Glomerular endothelial cell (primary cell): ENCODE measurements at places on chromosomes 6 and 20. TPM values are rescaled to one million over a fixed set of nuclear protein-coding genes. Genes with fewer than 3 reads are reported as not detected.

GRCh38 chr6:121520337-121521163, 85.1 kb downstream of the GJA1 start:
- DNase-seq, result peak; percentile 96

GRCh38 chr20:61924211-61924857, 141.3 kb downstream of the TAF4 start:
- DNase-seq, result no peak

DNA sequence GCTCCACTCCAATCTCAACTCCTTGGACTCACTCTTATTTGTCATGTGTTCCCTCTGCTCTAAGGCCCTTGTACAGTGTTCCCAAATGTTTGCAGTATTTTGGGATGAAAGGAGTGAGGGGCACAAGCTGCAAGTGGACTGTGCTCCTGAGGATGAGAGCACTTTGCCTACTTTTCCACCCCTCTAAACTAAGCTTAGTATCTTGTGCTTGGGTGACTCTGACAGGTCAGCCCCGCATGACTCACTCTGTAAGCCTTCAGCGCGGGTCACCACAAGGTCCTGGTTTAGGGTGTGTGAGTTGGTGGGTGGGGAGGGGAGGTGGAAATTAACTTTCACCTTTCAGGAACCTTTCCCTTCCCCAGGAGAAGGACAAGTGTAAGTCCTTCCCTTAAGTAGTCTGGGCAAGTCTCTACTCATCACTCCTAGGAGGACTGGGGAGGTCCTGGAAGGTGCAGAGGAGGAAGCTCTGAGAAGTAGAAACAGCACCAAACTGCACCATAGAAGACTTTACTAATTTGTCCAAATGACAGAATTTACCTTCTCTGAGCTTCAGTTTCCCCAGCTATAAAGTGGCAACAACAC, 68.8 kb upstream of the EPB41L1 start:
- DNase-seq, result no peak

DNA sequence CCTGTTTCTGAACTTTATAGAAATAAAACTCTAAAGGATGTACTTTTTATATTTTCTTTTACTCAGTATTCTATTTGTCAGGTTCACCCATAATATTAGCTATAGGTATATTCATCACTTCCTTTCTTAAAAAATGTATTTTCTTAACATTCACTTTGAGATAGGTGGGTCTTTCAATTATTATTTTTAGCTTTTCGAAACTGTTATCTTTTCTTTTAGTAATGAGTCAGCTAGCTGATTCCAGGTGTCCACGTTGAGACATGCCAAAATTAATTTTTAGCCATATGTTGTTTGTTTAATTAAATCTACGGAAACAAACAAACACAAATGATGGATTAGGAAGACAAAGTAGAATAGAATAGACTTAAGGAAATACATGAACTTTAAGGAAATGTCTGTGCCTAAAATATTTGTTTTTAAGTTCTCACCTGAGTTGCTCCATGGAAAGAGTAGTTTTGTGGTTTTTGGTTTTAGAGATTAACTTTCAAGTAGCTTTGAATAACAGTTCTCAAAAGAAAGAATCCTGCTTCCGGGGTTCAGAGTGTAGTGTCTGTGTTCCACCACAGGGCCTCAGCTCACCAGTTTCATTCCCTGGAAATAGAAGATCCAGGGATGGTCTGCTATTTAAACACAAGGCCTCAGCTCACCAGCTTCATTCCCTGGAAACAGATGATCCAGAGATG, 435.0 kb downstream of the HAO1 start:
- no peak for DNase-seq

DNA sequence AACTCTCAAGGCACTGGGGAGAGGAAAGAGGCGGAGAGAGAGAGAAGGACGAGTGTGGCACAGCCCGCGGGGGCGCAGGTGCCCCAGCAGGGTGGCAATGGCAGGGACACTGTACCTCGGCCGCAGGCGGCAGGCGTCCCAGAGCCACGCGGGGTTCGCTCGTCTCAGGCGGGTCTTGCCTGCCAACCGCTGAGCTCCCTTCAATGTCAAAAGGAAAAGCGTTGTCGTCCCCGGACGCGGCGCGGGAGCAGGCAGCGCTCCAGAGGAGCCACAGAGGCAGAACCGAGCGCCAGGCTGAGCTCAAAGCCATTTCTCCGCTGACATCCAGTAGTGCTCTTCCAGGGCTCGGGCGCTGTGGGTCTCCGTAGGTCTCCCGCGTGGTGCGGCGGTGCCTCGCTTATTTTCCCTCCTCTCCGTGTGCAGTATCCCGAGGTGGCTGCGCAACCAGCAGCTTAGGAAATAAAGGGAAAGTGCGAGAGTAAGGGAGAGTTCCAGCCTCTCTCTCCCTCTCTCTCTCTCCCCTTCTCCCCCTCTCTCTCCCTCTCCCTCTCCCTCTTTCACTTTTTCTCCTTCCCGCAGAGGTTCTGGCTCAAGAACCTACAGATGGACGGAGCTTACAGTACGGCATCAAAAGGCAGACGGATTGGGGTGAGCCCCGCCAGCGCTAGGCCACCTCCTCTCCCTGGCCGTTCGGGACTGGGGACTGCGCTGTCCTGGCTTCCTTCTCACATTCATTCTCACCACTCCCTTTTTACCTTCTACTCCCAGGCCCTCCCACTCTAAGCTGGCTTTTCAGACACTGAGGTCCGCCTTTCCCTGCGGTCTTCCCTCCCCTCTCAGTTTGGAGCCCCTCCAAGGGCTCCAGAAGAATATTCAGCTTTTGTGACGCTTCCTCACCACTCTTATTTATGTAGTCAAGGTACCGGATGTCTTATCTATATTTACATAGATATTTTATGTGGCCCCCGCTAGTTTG, at the start of gene LAMA4:
Gene LAMA4 (minus strand): TSS at position 727 of the 976 bp plus-strand sequence. CDS start 417 bp downstream, at position 310.
- no peak for DNase-seq

DNA sequence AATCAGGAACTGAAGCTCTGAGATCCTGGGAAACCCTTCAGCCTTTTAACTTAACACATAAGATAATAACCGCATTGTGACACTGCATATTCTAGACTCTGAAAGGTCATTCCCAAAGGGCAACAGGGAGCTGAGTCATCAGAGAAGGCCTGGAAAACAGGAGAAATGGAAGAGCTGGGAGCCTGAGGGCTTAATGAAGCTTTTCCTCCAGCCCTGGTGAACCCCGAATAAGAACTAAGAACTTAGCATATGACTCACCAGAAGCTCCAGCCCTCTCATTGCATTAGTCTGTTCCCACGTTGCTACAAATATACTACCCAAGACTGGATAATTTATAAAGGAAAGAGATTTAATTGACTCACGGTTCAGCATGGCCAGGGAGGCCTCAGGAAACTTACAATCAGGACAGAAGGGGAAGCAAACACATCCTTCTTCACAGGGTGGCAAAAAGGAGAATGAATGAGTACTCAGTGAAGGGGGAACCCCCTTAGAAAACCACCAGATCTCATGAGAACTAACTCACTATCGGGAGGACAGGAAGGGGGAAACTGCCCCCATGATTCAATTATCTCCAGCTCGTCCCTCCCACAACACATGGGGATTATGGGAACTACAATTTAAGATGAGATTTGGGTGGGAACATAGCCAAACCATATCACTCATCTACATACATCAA, 648.5 kb downstream of the TFAP2A start:
- peak; percentile 36 for DNase-seq

The ABRACL gene
- 82.8 and 132 TPM in 2 replicates for total RNA-seq

DNA sequence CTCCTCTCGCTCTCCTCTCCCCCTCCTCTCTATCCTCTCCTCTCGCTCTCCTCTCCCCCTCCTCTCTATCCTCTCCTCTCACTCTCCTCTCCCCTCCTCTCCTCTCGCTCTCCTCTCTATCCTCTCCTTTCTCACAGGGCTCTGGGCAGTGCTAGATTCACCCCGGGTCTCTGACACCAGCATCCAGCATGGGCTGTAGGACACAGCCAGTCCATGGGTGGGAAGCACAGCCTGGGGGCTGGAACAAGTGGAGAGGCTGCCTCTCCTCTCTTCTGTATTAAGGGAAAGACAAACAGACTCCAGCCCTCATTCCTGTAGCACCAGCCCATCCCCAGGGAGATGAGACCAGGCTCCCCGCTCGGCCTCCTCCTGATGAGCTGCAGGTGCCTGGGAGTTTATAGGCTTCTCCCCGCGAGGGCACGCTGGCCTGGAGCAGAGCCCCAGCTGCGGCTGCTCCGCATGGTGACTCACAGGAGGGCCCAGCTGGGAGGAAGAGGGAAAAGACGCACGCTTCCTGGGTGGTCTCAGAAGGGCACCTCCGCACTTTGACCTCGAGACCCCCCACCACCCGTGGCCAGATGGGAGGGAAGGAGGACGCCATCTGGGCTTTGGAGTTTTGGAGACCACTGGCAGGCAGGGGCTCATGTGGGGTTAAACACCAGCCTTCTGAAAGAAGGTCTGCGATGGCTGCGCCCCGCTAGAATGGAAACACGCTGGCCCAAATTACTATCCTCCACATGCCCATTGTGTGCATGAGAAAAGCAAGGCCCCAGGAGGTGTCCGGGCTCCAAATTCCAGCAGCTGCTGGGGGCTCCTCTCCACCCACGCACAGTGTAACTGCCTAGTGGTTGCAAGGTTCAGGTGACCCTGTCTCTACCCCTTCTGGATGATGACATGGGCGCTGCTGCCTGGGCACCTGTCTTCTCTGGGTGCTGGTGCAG, 68.0 kb downstream of the BMP7 start:
- no peak for DNase-seq

- DNase-seq, result no peak
These were observed 40.7 kb downstream of the KCNK5 start for GRCh38 chr6:39188571-39188970.

DNA sequence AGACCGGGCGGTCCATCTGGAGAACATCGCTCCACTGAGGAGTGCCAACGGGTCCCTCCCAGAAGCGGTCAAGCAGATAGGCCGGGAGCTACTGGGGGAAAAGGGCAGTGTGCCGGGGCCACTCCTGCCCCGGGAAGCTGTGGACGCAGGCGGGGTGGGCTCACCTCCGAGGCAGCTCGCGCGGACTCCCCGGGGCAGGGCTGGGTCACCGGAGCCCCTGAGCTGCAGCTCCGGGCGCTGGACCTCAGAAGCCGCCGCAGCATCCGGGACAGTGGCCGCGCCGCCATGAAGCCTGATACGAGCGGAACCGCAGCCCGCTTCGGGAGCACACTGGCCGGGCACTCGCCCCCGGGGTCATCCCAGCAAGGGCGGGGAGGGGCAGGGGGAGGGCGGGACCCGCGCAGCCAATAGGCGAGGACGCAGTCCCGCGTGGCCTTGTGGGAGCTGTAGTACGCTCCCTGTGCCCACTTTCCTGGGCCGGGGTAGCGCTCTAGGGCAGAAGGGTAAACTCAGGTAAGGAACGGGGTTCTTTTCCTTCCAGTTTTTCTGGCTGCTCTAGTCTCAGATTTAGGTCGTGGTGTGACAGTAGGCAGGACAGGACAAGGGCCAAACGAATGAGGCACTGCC, at the start of gene MOCS1:
Gene MOCS1 (minus strand): TSS at position 332 of the 627 bp plus-strand sequence. CDS start 45 bp downstream, at position 287.
- no peak for DNase-seq

- no peak for DNase-seq
These were observed 708.4 kb upstream of the EPHA7 start for GRCh38 chr6:94127716-94128115.

GRCh38 chr6:161204866-161205557, 68.8 kb downstream of the AGPAT4 start:
- DNase-seq, result no peak

- DNase-seq, result no peak
These were observed 100.0 kb downstream of the RWDD2A start for GRCh38 chr6:83292900-83293843.

- no peak for DNase-seq
These were observed 419.9 kb downstream of the QKI start for GRCh38 chr6:163834226-163834970.

The ANKRD6 gene
- total RNA-seq, result 14.0 and 18.5 TPM in 2 replicates

The ABHD16B gene
- total RNA-seq, result not detected in 2 replicates

The RNF8 gene
- 20.2 and 21.7 TPM in 2 replicates for total RNA-seq

DNA sequence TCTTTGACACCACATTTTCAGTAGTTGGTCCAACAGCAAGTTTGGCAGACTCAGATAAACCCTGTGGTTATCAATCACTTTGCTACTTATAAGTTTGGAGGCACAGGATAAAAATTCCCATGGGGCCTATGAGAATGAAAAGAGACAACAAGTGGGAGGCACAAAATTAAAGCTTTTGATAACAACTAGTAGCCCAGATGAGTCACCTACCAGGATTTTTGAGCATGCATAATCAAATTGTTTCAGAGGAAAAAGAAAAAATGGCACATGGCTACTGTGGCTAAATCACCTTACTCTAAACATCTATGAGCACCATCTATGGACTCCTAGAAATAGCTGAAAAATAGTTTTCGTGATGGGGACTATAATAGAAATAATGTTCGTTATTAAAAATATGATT, 40.8 kb upstream of the BMP5 start:
- DNase-seq, result no peak

DNA sequence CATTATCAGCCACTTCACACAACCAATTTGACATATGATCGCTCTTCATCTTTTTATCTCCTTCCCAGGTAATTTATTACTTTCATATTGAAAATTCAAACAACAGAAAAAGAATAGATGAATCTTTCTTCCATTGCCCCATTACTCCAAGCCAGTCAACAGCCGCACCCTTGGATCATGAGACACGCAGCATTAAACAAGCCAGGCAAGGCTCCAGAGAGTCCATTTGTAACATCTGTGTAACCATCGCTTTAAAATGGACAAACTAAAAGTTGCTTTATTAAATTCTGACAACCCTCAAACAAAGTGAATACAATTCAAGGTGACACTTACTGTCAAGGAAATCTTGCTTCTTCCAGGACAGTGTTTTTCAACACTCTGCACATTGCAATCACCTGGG, 200.3 kb downstream of the EPM2A start:
- no peak for DNase-seq

The FNDC1 gene
- 0.06 TPM in 1 of 2 replicates, not detected in the other for total RNA-seq

The WASF1 gene
- total RNA-seq, result 25.6 and 30.4 TPM in 2 replicates

DNA sequence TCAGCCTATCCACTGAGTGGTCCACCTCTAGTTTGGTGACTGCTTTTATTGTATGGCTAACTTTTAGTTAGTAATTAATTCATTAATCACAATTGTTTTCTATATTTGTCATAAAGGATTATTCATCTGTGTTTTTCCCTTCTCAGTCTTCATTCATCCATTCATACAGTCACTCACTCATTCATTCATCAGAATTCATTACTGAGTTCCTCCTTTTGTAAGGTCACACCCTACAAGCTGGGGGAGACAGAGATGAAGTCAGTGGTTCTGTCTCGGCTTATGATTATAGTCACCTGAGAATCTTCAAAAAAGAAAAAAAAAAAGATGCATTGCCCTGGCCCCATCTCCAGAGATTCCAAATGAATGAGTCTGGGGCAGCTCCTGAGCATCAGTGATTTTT, 257.1 kb downstream of the ADGB start:
- DNase-seq, result no peak

GRCh38 chr6:34560366-34561226, 4.5 kb upstream of the SPDEF start:
- DNase-seq, result no peak

The F13A1 gene
- total RNA-seq, result not detected in 2 replicates

The ZNF334 gene
- total RNA-seq, result 0.73 and 1.1 TPM in 2 replicates
